ENCODE measurements at places on chromosomes 1 and 21.
A peak's percentile ranks its signal among the peaks of the same experiment; 100 is the strongest.

DNA sequence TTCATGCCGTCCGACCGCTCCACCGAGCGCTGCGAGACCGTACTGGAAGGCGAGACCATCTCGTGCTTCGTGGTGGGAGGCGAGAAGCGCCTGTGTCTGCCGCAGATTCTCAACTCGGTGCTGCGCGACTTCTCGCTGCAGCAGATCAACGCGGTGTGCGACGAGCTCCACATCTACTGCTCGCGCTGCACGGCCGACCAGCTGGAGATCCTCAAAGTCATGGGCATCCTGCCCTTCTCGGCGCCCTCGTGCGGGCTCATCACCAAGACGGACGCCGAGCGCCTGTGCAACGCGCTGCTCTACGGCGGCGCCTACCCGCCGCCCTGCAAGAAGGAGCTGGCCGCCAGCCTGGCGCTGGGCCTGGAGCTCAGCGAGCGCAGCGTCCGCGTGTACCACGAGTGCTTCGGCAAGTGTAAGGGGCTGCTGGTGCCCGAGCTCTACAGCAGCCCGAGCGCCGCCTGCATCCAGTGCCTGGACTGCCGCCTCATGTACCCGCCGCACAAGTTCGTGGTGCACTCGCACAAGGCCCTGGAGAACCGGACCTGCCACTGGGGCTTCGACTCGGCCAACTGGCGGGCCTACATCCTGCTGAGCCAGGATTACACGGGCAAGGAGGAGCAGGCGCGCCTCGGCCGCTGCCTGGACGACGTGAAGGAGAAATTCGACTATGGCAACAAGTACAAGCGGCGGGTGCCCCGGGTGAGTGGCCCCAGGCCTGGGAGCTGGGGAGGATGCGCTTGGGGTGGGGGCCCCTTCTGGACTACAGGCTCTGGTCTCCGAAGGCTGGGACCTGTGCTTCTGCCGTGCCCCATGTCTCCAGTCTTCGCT is 1.1 kb downstream of the SKI start:
- peak; percentile 4 for ATAC-seq
- H3K4me1 ChIP-seq = peaks cover 55% of the 10 kb centered on the region
- H3K4me3 ChIP-seq = peak overlapping the region; percentile 82
- H3K27ac ChIP-seq = peak overlapping the region; percentile 63
- no peaks in the 10 kb centered on the region for H3K27me3 ChIP-seq

DNA sequence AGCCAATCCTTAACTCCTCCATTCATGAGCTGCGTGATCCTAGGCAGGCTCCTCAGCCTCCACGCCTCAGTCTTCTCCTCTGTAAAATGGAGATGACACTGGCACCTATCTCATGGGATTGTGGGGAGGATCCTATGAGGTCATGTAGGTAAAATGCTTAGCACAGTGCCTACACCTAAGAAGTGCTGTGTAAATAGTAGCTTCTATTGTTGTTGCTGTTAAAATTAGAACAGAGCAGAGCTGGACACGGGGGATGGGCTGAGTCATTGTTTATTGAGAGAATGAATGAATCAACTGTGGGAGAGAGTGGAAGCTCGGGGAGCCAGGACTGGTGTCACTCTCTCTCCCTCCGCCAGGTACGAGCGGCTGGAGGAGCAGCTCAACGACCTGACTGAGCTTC is 43.0 kb downstream of the TMCC2 start:
- no peak for ATAC-seq
- H3K36me3 ChIP-seq = peaks cover 11% of the 10 kb centered on the region
- peaks cover 28% of the 10 kb centered on the region for H3K4me1 ChIP-seq

- ATAC-seq = no peak
- H3K4me3 ChIP-seq = no peak overlapping the region
- no peaks in the 10 kb centered on the region for H3K4me1 ChIP-seq
- no peak overlapping the region for H3K27ac ChIP-seq
- no peaks in the 10 kb centered on the region for H3K27me3 ChIP-seq
- no peaks in the 10 kb centered on the region for H3K36me3 ChIP-seq
Observed at GRCh38 chr21:16943231-16943630, 569.6 kb upstream of the CXADR start.

GRCh38 chr1:203196371-203196770 is 9.9 kb upstream of the CHI3L1 start:
- H3K27me3 ChIP-seq = peaks cover 40% of the 10 kb centered on the region
- no peak overlapping the region for H3K4me3 ChIP-seq
- no peak overlapping the region for H3K27ac ChIP-seq
- ATAC-seq = no peak
- no peaks in the 10 kb centered on the region for H3K36me3 ChIP-seq

- no peaks in the 10 kb centered on the region for H3K27me3 ChIP-seq
- peak; percentile 88 for ATAC-seq
- peaks cover 45% of the 10 kb centered on the region for H3K36me3 ChIP-seq
- peak within 1 kb of the TSS; percentile 96 for H3K27ac ChIP-seq
- H3K4me1 ChIP-seq = peaks cover 40% of the 10 kb centered on the region
- peak within 1 kb of the TSS; percentile 93 for H3K4me3 ChIP-seq
Observed at GRCh38 chr1:44775078-44775929, at the start of gene RPS8. RPS8 (plus strand) TSS chr1:44775540; CDS start chr1:44775597, 57 bp downstream.

DNA sequence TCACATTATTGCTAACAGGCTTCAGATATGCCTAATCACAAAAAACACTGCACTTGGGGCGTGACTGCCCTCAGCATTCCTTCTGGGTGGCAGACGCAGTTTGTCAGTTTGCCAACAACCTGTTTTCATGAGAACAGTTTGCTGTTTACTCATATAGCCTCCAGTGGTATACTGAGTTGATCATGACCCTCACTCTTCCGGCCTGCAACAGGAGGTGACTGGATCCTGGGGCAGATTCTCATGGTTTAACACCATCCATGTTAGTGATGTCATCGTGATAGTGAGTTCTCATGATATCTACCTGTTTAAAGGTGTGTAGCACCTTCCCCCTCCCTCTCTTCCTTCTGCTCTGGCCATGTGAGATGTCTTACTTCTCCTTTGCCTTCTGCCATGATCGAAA is 555.2 kb downstream of the PLPP3 start:
- no peaks in the 10 kb centered on the region for H3K36me3 ChIP-seq
- ATAC-seq = no peak
- no peak overlapping the region for H3K4me3 ChIP-seq
- H3K4me1 ChIP-seq = no peaks in the 10 kb centered on the region
- H3K27me3 ChIP-seq = peaks cover 21% of the 10 kb centered on the region

DNA sequence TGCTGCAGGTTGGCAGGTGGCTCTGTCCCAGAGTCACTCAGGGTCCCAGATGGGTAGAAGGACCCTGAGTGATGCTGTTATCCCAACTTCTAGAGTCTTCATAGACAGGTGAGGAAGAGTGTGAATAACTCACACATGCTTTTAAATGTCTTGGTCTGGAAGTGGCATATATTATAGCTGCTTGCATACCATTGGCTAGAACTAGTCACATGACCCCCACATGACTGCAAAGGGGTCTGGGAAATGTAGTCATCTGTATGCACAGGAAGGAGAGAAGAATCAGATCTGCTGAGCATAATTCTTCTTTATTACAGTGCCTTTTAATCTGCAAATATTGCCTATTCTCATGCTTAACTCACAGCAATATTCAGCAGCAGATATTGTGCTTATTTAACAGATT is 28.2 kb upstream of the KLHDC7A start:
- no peak overlapping the region for H3K4me3 ChIP-seq
- ATAC-seq = no peak
- no peak overlapping the region for H3K27ac ChIP-seq
- no peaks in the 10 kb centered on the region for H3K4me1 ChIP-seq

DNA sequence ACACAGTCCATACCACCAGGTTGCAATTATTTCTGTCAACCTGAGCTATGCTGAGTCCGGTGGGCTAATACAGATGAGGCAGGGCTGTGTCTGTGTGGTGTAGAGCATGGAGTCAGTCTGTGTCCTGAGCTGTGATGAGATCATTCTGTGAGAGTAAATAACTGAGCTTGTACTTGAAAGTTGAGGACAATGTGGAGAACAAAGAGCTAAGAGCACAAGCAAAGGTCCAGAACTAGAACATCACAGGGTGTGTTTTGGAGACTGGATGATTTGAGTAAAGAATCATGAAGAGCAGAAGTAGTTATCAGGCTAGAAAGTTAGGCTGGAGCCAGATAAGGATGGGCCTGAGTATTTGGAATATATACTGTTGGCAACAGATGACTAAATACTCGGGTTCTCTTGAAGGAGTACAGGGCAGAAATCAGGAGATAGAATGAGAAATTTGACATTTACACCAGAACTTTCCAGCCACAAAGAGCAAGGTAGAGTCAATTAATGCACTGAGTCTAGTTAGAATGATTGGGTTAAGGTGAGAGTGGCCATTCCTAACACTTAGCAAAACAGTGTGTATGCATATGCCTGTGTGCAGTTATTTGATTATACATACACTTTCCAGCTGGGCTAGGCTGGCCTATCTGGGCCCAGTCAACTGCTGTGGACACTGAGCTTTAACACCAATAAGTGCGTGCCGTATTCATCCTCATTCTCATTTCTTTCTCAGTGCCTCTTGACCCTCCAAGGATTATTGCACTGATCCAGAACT is 48.8 kb downstream of the LEPR start:
- H3K4me1 ChIP-seq = no peaks in the 10 kb centered on the region
- ATAC-seq = no peak
- H3K36me3 ChIP-seq = peaks cover 12% of the 10 kb centered on the region
- peaks cover 16% of the 10 kb centered on the region for H3K27me3 ChIP-seq

DNA sequence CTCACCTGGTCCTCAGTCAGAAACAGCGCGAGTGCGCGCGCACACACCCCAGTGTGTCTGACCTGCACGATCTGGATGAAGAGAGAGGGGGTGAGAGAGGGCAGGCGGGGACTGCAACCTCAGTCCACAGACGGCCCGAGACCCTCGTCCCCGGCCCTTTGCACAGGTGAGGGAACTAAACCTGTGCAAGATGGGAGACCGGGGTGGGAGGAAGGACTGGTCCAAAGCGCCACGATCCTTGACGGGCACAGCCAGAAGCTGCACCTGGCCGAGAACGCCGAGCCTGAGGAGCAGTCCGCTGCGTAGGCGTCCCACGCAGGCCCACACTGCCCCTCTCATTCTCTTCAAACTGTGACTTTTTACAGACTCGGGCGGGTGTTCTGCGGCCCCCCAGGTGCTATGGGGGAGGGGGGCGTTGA is 519 bp upstream of the IQCC start:
- peaks cover 17% of the 10 kb centered on the region for H3K36me3 ChIP-seq
- H3K27me3 ChIP-seq = no peaks in the 10 kb centered on the region
- H3K4me1 ChIP-seq = peaks cover 82% of the 10 kb centered on the region

- H3K4me3 ChIP-seq = no peak within 1 kb of the TSS
- no peak for ATAC-seq
- peaks cover 11% of the 10 kb centered on the region for H3K27me3 ChIP-seq
- no peaks in the 10 kb centered on the region for H3K36me3 ChIP-seq
- no peaks in the 10 kb centered on the region for H3K4me1 ChIP-seq
- H3K27ac ChIP-seq = no peak within 1 kb of the TSS
Observed at GRCh38 chr1:160189649-160190625, at the start of gene CASQ1. CASQ1 (plus strand) TSS chr1:160190575; CDS start chr1:160190752, 177 bp downstream.

GRCh38 chr1:225319871-225320270 is 108.0 kb downstream of the LBR start:
- ATAC-seq = no peak
- no peak overlapping the region for H3K4me3 ChIP-seq

DNA sequence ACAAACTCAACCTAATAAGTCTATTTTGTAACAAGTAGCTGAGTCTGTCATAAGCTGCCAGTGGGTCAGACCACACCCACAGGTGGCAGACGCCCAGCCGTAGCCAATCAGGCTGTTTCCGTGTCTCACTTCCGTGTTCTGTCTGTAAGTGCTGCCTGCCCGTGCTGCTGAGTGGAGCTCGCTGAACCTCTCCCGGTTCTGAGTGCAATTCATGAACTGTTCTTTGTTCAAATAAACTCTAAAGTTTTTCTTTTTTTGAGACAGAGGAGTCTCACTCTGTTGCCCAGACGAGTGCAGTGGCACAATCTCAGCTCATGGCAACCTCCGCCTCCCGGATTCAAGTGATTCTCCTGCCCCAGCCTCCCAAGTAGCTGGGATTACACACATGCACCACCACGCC is 25.1 kb downstream of the POFUT2 start:
- H3K27me3 ChIP-seq = no peaks in the 10 kb centered on the region
- no peak overlapping the region for H3K27ac ChIP-seq
- no peaks in the 10 kb centered on the region for H3K4me1 ChIP-seq
- no peak overlapping the region for H3K4me3 ChIP-seq
- H3K36me3 ChIP-seq = peaks cover 43% of the 10 kb centered on the region

DNA sequence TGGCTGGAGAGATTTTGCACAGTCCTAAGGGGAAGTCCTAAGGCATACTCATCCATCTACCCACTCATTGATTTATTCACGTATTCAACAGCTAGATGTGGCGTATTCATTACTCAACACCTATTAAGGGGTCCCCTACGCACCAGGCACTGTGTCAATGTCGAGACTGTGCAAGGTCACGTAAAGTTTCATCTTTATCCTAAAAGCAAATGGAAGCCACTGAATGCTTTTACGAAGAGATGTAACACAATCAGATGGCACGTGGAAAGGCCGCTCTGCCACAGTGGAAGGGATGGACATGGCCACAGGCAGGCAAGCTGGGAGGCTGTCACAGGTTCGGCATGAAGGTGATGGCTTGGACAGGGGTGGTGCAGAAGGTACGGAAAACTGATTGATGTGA is 66.3 kb upstream of the ZBTB18 start:
- H3K4me3 ChIP-seq = no peak overlapping the region
- peaks cover 20% of the 10 kb centered on the region for H3K27me3 ChIP-seq
- H3K36me3 ChIP-seq = peaks cover under 1% of the 10 kb centered on the region
- no peak overlapping the region for H3K27ac ChIP-seq

DNA sequence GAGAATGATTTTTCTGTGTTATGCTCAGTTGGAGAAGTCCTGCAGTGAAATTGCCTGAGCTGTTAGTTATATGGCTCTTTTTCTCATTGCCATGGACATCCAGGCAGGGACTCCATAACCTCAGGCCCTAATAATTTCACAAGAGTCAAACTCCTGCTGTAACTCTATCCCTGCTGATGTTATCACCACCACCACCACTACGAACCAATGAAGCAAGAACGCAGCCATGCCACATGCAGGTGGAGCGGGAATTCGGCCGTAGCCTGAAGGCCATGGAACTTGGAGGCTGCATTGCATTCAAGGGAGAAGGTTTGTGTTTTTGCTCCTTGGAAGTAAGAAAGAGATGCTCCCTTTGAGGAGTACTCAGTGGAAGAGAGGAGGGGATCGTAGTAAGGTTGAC is 16.8 kb upstream of the DLGAP3 start:
- H3K4me1 ChIP-seq = no peaks in the 10 kb centered on the region
- H3K27me3 ChIP-seq = peaks cover 50% of the 10 kb centered on the region
- no peak overlapping the region for H3K4me3 ChIP-seq
- H3K36me3 ChIP-seq = peaks cover 6% of the 10 kb centered on the region

GRCh38 chr1:225678545-225678944 is 25.6 kb upstream of the ENAH start:
- no peak for ATAC-seq
- H3K4me1 ChIP-seq = no peaks in the 10 kb centered on the region
- H3K27me3 ChIP-seq = peaks cover 47% of the 10 kb centered on the region
- H3K36me3 ChIP-seq = no peaks in the 10 kb centered on the region
- no peak overlapping the region for H3K27ac ChIP-seq

DNA sequence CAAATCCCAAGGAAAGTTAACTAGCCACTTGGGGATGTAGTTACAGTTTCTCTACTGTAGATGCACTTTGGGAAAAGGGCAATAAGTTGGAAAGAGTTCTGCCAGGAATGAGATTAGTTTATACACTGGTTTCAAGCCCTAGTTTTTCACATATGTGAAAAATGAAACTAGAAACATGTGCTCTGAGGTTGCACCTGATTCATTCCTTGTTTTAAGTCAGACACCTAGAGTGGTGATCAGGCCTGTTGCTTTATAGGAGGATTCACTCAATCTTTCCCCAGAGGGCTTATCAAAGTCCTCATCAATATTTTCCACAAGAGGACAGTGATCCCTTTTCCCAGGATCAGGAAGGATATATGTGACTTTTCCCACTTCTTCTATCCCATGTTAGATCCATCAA is 515.9 kb upstream of the PKN2 start:
- ATAC-seq = no peak
- H3K4me3 ChIP-seq = no peak overlapping the region
- H3K36me3 ChIP-seq = no peaks in the 10 kb centered on the region
- no peaks in the 10 kb centered on the region for H3K4me1 ChIP-seq
- H3K27me3 ChIP-seq = peaks cover 34% of the 10 kb centered on the region
